ENCODE measurements at places on chromosomes 12 and 14. TPM values are rescaled to one million over a fixed set of nuclear protein-coding genes. Genes with fewer than 3 reads are reported as not detected.

The KRT78 gene
- not detected for total RNA-seq

The CRIP2 gene
- 49.7 TPM for total RNA-seq

The BATF gene
- not detected for total RNA-seq

The HOXC11 gene
- total RNA-seq: not detected

The SYNDIG1L gene
- 0.73 TPM for total RNA-seq

The RPS29 gene
- total RNA-seq: 818 TPM

The PPP2R5C gene
- total RNA-seq: 125 TPM

The TESPA1 gene
- total RNA-seq: not detected

The LYZ gene
- total RNA-seq: 6.4 TPM

The CLEC4A gene
- 0.27 TPM for total RNA-seq

The LALBA gene
- total RNA-seq: not detected

The ST8SIA1 gene
- 67.5 TPM for total RNA-seq

GRCh38 chr14:85118274-85118673 lies 411.7 kb upstream of the FLRT2 start:
- no peak for DNase-seq

DNA sequence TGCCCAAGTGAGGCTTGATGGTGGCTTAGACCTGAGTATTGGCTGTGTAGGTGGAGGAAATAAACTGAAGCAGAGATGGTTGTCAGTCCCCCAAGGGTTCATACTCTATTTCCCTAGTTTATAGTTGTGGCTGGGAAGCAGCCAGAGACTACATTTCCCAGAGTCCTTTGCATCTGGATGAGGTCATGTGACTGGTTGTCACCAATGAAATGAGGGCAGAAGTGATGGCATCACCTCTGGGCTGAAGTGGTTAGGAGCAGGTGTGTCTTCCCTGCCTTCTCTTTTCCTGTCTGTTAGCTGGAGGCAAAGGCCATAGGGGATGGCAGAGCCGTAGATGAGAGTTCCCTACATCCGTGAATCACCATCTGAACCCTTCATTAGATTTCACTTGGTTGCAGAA lies 16.3 kb upstream of the NOS1 start:
- no peak for DNase-seq

DNA sequence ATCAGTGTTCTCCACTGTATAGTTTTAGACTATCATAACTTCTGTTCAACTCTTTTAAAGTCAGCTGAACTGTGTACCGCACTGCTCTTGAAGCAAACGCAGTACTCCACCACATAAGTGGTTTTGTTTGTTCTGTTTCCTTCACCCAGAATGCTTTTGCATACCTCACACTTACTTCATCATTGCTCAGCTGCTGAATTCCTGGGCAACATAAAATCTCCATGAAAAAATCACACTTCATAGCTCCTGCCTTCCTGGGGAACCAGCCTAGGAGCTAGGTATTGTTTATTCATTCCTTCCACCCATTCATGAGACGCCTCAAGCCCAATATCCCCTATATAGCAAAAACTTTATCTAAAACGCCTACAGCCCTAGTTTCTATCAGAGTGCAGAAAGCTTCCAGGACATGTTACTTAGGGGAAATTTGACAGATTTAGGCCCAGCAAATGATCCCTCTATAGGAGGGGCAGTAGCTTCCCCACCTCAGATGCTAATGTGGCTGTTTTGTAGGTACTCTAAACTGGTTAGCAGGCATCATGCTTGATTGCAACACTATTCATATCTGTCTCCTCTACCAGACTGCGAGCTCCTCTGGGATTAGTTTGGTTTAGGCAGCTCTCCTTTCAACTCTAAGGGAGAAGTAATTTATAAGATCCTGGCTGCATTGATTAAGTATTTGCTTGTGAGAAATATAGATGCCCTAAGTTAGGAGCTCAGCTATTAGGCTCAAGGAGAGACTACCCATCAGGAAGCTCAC lies 44.5 kb downstream of the LRRC9 start:
- no peak for DNase-seq

DNA sequence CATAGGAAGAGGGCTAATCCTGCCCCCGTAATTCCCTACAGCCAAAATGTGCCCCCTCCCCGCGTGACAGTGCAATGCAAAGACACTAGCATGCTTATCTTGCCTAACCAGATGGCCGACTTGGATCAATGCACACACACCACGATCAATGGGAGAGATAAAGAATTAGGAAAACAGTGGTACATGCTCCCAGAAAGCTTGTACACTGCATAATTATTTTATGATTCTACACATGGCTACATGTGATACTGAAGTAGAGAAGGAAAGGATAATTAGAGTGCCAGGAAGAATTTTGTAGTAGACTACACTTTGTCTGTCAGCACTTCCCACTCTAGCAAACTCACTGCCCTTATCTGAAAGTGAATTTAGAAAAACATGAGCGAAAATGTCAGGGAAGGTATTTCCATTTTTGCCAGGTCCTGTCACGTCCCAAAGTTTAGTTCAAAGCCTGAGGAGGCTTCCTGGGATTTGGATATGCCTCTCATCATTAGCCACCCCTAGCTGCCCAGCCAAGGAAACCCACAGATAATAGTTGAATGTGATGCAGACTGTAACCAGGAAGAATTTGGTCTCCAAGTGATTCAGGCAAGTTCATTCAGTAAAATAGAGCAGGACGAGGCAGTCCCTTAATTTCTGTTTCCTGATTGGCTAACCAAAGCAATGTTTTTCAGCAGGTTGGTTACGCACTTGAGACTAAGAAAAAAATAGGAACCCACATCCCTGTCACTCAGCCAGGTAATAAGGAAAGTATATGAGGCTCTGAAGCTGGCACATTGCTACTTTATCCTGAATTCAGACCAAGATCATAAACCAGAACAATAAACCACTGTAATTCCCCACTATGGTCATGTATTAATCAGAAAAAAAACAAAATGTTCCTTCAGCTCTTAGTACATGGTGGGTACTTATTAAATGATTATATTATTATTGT lies 199.6 kb upstream of the OTX2 start:
- no peak for DNase-seq

GRCh38 chr12:51949342-51950030 lies 2.0 kb upstream of the ACVR1B start:
- DNase-seq: no peak

GRCh38 chr14:21643407-21643806 lies 8.7 kb upstream of the OR10G2 start:
- DNase-seq: no peak

DNA sequence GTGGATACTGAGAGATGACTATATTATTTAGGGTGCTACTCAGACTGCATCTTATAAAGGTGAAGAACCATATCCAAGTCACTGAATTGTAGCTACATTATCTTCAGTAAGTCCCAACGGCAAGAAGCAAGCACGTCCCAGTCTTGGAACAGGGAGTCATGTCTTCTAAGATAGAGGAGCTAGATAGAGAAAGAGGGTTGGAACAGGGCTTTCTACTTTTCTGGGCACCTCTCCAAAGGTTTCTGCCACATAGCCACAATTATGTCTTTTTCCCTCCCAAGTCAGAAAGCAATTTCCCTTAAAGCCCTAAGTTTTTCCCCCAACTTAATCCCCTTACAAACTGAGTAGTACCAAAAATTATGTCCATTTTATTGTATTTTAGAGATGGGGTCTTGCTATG lies 22.4 kb downstream of the MAPK1IP1L start:
- DNase-seq: no peak

DNA sequence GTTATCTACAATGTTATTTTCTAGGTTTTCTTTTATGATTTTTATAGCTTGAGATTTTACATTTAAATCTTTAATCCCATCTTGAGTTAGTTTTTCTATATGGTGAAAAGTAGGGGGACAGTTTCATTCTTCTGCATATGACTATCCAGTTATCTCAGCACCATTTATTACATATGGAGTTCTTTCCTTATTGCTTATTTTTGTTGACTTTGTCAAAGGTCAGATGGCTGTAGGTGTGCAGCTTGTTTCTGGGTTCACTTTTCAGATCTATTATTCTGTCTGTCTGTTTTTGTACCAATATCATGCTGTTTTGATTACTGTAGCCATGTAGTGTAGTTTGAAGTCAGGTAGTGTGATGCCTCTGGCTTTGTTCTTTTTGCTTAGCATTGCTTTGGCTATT lies 477.3 kb downstream of the TMEM117 start:
- DNase-seq: no peak

DNA sequence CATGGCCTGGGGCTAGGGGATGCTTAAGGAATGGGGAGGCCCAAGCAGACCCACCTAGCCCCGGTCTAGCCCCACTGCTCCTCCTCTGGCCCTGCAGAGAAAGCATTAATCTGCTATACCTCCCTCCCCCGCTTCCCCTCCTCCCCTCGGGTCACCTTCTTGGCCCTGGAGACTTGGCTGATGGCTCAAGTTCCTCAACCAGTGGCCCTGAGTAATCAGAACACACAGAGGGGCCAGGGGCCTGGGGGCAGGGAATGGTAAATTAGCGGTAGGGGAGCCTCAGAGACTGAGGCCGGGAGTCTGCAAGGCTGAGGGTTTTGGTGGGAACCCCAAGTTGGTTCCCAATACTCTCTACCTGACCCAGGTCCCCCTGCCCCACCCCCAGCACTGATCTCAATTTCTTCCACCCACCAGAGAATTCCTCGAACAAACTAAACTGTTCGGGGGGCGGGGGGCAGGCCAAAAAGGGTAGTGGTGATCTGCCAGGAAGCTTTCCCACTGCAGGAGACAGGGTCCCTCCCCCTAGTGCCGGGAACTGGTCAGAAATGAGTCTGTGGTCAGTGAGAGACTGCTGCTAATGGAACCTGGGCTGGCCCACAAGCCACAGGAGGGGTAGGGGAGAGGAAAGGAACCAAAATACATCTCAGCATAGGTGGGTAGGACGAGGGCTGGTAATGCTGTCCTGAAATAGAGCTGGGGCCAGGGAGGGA lies 12.8 kb upstream of the SMARCD1 start:
- no peak for DNase-seq

- DNase-seq: no peak
These were observed 150.8 kb downstream of the PRKCH start for GRCh38 chr14:61472011-61472672.

DNA sequence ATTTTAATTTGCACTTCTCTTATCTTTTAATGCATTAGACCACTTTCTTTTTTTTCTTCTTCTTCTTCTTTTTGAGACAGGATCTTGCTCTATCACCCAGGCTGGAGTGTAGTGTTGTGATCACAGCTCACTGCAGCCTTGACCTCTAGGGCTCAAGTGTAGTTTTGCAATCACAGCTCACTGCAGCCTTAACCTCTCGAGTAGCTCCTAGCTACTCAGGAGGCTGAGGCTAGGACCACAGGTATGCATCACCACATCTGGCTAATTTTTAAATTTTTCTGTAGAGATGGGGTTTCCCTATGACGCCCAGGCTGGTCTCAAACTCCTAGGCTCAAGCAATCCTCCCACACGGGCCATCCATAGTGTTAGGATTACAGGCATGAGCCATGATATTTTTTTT lies 12.7 kb downstream of the TMED8 start:
- no peak for DNase-seq

GRCh38 chr14:91961297-91962220 lies 14.1 kb upstream of the FBLN5 start:
- no peak for DNase-seq

DNA sequence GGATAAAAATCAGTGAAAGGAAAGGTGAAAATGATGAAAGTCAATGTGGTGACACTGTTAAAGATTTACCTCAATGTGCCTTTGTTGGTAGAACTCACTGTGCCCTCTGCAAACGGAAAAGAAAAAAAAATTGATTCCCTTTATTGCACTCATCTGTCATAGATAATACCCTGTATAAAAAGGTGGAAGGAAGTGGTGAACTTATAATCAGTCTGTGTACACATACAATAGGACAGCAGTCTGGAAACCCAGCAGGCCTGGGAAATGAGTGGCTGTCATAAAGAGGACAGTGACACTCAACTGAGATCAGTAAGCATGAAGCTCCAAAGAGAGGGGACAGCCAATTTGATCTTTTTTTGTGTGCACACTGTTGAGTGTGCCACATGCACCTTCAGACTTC lies 364.7 kb downstream of the NOVA1 start:
- no peak for DNase-seq

- no peak for DNase-seq
These were observed 85.9 kb downstream of the PRMT8 start for GRCh38 chr12:3576891-3577290.

DNA sequence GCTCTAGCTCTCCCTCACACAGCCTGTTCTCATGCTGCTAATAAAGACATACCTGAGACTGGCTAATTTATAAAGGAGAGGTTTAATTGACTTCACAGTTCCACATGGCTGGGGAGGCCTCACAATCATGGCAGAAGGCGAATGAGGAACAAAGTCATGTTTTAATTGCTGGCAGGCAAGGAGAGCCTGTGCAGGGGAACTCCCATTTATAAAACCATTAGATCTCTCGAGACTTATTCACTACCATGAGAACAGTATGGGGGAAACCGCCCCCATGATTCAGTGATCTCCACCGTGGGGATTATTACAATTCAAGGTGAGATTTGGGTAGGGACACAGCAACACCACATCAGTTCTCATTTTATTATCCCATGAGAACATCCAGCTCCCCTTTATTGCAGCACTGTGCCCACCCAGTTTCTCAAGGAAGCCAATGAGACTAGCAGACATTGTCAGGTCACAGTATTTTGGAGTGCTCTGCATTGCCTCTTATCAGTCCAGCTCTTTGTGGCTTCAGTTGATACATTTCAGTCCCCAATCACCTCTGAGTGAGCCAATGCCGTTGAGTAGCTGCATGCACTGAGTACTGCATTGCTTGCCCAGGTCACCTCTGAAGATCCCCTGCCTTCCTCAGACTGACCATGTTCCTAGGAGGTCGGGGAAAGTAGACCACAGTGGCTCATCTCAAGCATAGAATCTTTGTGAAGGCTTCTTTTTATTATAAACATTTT lies 131.2 kb downstream of the CRADD start:
- no peak for DNase-seq

- DNase-seq: peak; percentile 68
These were observed 171.6 kb downstream of the CALM1 start for GRCh38 chr14:90568405-90568804.

GRCh38 chr12:105825141-105825540 lies 313.6 kb downstream of the NUAK1 start:
- no peak for DNase-seq

- no peak for DNase-seq
These were observed 7.8 kb downstream of the AMN start for GRCh38 chr14:102930138-102930752.

DNA sequence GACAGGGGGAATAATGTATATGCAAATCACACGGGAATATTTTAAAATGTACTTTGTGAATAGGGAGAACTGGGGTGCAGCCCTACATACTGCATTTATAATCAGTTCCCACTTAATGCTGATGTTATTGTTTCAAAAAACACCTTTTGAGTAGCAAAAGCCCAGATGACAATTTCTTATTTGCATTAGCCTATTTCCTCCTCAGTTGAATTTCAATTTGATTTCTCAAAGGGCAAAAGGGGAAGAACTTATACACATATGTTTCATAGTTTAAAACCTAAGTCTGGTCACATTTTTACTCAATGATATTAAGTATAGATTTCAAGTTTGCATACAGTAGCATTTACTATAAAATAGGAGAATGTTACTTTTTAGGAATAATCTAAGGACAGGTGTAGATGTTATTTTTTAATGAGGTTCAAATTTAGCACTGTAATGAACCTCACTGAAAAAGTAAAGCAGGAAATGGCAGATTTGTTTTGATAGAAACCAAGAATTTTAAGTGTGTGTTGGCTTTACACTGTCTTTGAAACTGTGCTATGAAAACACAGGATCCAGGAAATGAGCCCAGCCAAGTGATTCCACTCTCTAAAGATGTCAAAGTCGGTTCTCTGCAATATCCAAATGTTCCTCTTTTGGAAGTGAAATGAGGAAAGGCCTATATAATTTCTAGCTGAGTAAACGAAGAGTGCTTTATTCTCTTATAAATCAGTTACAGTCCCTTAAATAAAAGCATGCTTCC lies 367.4 kb downstream of the BTG1 start:
- no peak for DNase-seq

- no peak for DNase-seq
These were observed 102.9 kb upstream of the ABCD2 start for GRCh38 chr12:39722504-39722903.

- no peak for DNase-seq
These were observed 45.6 kb downstream of the ARMH4 start for GRCh38 chr14:58106446-58106845.
